ENCODE measurements at places on chromosomes 7 and 10.

DNA sequence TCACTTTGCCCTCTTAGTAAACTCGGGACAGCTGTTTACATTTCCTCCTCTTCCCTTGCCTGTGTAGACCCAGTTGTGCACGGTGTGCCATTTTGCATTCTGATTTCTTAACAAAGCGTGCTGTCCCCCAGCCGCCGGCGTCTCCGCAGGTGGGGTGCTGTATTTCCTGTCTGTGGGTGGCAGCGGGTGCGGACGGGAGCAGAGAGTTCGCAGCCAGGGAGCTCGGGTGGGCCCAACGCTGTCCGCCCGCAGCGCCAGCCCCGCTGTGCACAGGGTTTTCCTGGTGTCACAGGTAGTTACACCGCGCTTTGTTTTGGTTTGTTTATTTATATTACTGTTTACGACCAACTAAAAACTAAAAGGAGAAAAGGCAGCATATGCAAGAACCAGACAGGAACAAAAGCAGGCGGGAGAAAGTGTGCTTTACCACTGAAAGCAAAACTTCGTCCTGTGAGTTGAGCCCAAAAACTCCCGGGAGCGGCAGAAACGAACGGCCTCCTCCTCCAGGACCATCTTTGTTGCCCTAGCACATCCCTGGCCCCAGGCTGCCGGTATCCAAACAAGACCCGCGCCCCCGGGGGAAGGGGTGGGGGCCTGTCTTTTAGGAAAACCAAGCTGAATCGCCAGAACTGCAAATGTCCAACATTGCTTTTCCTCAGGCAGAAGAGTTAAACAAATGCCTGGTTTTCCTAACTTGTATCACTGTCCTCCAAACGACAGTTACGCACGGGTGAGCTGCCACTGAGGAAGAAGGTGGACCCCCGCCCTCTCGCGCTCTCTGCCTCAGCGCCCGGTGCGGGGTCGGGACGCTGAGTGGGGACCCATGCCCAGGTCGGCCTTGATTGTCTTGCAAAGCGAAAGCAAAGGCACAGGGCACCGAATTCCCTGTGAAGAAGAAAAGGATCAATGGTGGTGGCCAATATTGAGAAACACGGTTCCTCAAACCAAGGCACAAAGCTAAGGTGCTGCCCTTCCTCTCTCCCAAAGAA is 45.9 kb upstream of the DRGX start:
- peak; percentile 22 for DNase-seq

GRCh38 chr7:132486274-132486610 is 90.0 kb downstream of the PLXNA4 start:
- no peak for DNase-seq

GRCh38 chr10:114715171-114715670 is 57.1 kb upstream of the ABLIM1 start:
- no peak for DNase-seq

- DNase-seq, result peak; percentile 74
Observed at GRCh38 chr7:141702047-141702567, at the start of gene DENND11. TSS of gene DENND11 (minus strand) at chr7:141702166. CDS start at chr7:141702153, 13 bp downstream.

DNA sequence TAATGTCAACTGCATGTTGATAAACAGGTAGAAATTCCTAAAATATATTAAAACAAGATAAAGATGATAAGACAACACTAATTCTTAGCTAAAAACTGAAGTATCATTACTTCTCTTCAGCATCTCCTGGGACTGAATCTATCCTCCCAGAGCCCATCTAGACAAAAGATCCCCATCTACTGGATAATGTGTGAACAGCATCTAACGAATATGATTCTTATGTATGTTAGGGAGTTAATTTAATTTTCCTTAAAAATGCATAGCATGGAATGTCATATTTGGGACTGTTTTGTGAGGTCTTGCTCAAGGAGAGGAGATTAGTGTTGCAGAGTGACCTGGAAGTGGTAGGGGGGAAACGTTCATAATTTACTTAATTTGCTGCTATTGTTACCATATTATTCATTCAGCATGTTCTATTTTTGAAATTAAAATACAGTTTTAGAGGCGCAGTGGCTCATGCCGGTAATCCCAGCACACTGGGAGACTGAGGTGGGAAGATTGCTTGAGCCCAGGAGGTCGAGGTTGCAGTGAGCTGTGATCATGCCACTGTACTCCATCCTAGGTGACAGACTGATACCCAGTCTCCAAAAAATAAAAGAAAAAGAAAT is 305.1 kb upstream of the CSTF2T start:
- DNase-seq, result no peak

DNA sequence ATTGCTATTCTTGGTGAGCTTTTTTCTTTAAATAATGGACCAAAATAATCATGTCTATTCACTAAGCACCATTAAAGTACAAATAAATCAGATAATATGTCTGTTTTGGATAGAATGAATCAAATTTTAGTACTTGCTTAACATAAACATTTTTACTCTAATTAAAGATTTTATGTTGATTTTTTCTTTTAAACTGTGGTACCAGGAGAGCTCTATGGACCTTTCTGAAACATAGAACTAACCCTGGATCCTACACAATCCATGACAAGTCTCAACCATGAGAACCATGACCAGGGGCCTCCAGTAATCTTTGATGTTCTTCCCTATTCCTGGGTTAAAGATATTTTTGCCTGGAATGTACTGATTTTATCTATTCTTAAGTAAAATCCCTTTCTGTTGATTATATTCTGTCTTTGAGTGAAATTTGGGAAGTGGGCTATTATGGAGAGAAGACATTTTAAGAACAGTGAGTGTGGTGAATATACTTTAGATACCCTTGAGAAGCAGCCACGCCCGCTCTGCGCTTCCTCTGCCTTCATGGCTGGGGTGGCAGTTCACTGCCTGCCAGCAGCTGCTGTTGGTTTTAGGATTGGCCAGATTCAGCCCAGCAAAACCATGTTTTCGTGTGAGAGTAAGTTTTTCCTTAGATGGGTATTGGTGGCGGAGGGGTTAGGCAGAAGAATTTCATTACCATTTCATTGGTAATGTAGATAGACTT is 42.2 kb upstream of the BHLHA15 start:
- DNase-seq, result no peak

- DNase-seq, result no peak
Observed at GRCh38 chr10:28279878-28280277, 23.0 kb downstream of the MPP7 start.
